ENCODE measurements at places on chromosomes 4 and X.

DNA sequence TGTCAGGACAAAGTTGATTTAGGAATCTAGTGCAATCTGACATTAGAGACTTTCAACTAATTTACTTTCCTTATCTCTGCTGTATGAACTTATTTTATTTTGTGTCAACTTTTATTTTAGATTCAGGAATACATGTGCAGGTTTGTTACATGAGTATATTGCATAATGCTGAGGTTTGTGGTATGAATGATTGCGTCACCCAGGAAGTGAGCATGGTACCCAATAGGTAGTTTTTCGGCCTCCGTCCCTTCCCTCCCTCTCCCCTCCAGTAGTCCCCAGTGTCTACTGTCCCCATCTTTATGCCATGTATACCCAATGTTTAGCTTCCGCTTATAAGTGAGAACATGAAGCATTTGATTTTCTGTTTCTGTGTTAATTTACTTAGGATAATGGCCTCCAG, 68.7 kb upstream of the TEX13D start:
- no peak for DNase-seq

DNA sequence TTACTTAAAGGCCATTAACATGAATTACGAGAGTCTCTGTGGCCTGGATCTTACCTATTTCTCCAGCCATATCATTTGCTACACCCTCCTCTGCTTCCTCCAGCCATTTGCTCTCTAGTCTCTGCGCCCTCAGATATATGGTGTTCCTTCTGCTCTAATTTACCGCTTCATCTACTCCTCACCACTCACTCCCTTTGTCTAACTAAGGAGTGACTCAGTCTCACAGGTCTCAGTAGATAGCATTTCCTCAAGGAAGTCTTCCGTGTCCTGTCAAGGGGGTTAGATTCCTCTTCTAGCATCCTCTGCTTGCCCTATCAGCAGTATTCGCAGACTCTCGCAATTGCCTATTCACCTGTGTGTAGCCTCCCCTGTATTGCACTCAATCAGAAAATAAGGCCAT, 892.1 kb upstream of the INTU start:
- no peak for DNase-seq

GRCh38 chr4:76306882-76307659, 538 bp downstream of the STBD1 start:
- no peak for DNase-seq

GRCh38 chrX:2521927-2522386, 21.2 kb upstream of the DHRSX start:
- no peak for DNase-seq

DNA sequence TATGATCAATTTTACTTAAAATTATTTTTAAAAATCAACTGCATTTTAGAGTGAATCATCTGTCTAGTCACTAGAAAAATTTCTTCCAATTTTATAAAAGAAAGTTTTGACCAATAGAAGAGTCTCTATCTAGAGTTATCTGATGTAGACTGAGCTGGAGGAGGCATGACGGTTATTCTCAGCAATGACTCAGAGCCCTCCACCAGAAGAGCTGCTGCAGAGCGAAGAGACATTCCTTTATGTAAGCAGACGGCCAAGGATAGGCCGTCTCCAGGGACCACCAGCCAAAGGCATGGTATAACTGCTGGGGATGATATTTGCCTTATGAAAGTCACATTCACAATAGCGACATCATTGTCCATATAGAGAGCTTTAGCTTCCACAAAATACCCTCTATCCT, 23.0 kb downstream of the LDB2 start:
- DNase-seq, result no peak

DNA sequence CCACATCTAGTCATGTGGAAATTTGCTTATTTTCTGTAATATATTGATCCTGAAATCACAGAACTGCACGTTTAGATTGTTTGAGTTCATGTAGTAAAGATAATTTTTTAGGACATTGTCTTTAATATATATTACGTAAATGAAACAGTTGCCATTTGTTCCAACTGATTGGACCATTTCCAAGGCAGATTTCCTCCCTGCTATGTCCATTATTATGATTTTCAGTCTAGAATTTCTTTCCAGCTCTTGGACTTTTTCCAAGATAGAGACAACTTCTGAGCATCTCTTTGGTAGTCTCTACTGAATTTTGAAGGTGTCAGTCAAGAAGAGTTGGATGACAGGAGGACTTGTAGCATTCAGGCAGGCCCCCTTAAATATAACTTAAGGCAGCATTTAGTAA, 94.6 kb downstream of the STIM2 start:
- DNase-seq, result no peak

GRCh38 chr4:23938796-23939195, 48.9 kb upstream of the PPARGC1A start:
- no peak for DNase-seq

- no peak for DNase-seq
Observed at GRCh38 chr4:71275570-71275969, 63.2 kb upstream of the SLC4A4 start.

GRCh38 chr4:113276464-113277170, 227.2 kb downstream of the ANK2 start:
- DNase-seq, result no peak

DNA sequence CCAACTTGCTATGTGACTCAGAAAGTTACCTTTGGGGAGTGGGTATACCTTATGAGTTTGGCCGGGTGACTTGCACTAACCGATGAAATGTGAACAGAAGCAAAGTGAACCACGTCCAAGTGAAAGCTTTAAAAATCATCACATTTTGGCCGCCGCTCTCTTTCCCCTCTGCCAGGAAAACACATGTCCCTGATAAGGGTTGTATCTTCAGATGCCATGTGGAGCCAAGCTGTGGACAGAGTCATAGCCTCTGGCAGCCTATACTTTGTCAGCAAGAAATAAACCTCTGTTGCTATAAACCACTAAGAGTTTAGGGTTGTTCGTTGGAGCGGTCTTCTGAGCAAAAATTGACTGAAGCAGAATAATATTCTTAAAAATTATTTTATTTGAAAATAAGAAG, 92.3 kb downstream of the PRDM5 start:
- DNase-seq, result no peak

GRCh38 chrX:15976396-15976795, 121.8 kb upstream of the AP1S2 start:
- no peak for DNase-seq

- no peak for DNase-seq
Observed at GRCh38 chr4:7058792-7059191, 9.1 kb downstream of the GRPEL1 start.

- no peak for DNase-seq
Observed at GRCh38 chr4:54568184-54568583, 89.6 kb upstream of the KIT start.
